ENCODE measurements at places on chromosomes 1 and 21. TPM values are rescaled to one million over a fixed set of nuclear protein-coding genes. Genes with fewer than 3 reads are reported as not detected.

The H6PD gene
- total RNA-seq: 16.3 TPM

The C4BPA gene
- total RNA-seq: not detected

The OR6K3 gene
- total RNA-seq: not detected

The CFAP74 gene
- total RNA-seq: 8.7 TPM

The PTPRC gene
- total RNA-seq: 8.9 TPM

The PLA2G2F gene
- not detected for total RNA-seq

The VANGL1 gene
- 1.8 TPM for total RNA-seq

The CR1L gene
- total RNA-seq: not detected

The GJB3 gene
- 0.49 TPM for total RNA-seq

The FCRL1 gene
- total RNA-seq: not detected

The DNAJC8 gene
- total RNA-seq: 67.6 TPM

The LCE6A gene
- total RNA-seq: not detected

The DTL gene
- 0.50 TPM for total RNA-seq

The SCNM1 gene
- total RNA-seq: 27.5 TPM

The TMEM269 gene
- 0.38 TPM for total RNA-seq

Data from dorsolateral prefrontal cortex (tissue), 122 donors.